ENCODE measurements at places on chromosomes 12 and 14.

- DNase-seq = no peak
Measured at GRCh38 chr12:92300777-92301176, 155.1 kb upstream of the BTG1 start.

DNA sequence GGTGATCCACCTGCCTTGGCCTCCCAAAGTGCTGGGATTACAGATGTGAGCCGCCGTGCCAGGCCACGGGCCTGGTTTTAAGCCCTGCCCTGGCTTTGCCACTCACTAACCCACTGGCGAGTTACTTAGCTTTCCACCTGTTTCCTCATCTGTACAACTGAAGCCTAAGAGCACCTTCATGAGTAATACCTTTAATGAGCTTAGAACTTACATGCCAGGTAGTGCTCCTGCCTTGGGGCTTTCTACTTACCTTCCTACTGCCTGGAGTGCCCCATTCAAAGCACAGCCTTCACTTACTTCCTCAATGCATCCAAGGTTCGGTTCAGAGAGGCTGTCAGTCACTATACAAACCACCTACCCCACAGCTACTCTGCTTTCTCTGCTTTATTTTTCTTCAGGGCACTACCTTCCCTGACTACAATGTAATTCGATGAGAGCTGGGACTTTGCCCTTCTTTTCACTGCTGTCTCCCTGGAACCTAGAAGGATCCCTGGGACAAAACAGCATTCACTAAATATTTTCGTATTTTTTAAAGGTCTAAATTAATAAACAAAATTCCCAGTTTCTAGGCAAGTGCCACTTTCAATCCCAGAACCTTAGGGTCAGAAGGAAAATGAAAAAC, 13.8 kb downstream of the ZCCHC8 start:
- DNase-seq = no peak

- no peak for DNase-seq
Measured at GRCh38 chr14:56812364-56813141, 2.3 kb upstream of the OTX2 start.

- no peak for DNase-seq
Measured at GRCh38 chr14:62213516-62213915, 451.3 kb downstream of the SNAPC1 start.

GRCh38 chr12:50164963-50165362, 2.2 kb downstream of the CERS5 start:
- DNase-seq = no peak

- DNase-seq = no peak
Measured at GRCh38 chr12:54932038-54932437, 52.5 kb downstream of the TESPA1 start.

- DNase-seq = no peak
Measured at GRCh38 chr14:69485701-69486100, 1.2 kb downstream of the PLEKHD1 start.

Measured in smooth muscle cell of the brain vasculature (primary cell).